ENCODE measurements at places on chromosomes 2 and 18.

DNA sequence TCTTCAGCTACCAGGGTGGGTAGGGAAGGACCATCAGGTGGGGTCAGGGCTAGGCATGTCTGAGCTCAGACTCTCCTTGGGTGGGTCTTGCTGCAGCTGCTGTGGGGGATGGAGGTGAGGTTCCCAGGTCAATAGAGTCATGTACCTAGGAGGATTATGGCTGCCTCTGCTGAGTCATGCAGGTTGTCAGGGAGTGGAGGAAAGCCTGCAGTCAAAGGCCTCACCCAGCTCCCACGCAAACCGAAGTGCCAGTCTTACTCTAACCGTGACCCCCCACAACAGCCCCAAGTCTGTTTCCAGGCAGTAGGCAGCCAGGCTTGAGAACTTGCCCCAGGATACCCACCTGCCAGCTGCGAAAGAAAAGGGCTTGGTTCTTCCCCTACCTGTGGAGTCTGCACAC is 113.6 kb upstream of the GALNT5 start:
- no peak for DNase-seq

DNA sequence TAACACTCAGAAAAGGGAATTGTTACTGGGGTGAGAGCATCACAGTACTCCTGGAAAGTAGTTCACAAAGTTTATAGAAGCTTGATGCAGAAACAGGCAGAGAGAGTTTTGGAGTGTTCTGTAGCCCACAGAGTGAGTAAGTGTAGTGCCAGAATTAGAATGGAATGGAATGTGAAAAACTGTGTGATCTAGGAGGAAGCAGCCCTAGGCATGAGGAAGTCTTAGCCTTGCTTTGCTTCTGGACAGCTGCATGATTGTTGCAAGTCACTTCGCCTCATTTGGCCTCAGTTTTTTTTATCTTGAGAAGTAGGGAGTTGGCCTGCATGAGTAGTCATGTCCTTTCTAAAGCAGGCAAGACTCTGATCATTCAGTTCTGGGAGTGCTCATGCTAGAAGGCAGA is 10.9 kb downstream of the SERPINB12 start:
- no peak for DNase-seq

- no peak for DNase-seq
These were observed 135.7 kb upstream of the EPC2 start for GRCh38 chr2:148508878-148509287.

GRCh38 chr2:183081911-183082310 is 3.4 kb downstream of the DUSP19 start:
- no peak for DNase-seq

GRCh38 chr2:31052284-31052683 is 86.0 kb downstream of the GALNT14 start:
- no peak for DNase-seq

- no peak for DNase-seq
These were observed 74.0 kb upstream of the SEC11C start for GRCh38 chr18:59065684-59066083.
